ENCODE measurements at places on chromosomes 16 and 17. TPM values are rescaled to one million over a fixed set of nuclear protein-coding genes. Genes with fewer than 3 reads are reported as not detected.

DNA sequence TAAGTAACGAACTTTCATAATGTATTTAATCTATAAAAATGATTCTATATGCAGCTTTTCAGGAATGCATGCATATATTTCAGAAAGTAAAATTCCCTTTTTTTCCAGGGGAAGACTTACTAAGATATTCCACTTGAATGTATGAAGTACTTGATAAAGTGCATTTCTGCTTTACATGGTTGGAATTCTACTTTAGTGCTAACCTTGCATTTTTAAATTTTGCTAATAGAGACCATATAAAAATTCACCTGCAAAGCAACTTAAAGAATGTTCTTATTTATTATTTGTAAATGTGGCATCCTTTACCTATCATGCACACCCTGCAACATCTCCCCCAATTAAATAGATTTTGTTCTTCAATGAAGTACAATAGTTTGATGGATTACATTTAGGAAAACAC is 392.8 kb downstream of the KCNJ2 start:
- no peaks in the 10 kb centered on the region for H3K4me1 ChIP-seq
- H3K36me3 ChIP-seq = no peaks in the 10 kb centered on the region
- no peaks in the 10 kb centered on the region for H3K27me3 ChIP-seq
- DNase-seq = no peak
- H3K27ac ChIP-seq = no peak overlapping the region

KRT32 gene
- not detected for total RNA-seq

- peak overlapping the region; percentile 5 for H3K27ac ChIP-seq
- DNase-seq = no peak
- H3K4me3 ChIP-seq = no peak overlapping the region
- peaks cover 15% of the 10 kb centered on the region for H3K4me1 ChIP-seq
- H3K27me3 ChIP-seq = no peaks in the 10 kb centered on the region
Observed at GRCh38 chr17:1462164-1463112, 6.4 kb upstream of the CRK start.

- no peaks in the 10 kb centered on the region for H3K27me3 ChIP-seq
- H3K4me1 ChIP-seq = peaks cover 78% of the 10 kb centered on the region
- H3K36me3 ChIP-seq = no peaks in the 10 kb centered on the region
- peak overlapping the region; percentile 99 for H3K27ac ChIP-seq
- no peak overlapping the region for H3K4me3 ChIP-seq
Observed at GRCh38 chr16:27328937-27329336, 15.2 kb downstream of the IL4R start.

PNMT gene
- total RNA-seq = 5.4 TPM

MYH3 gene
- 3.0 TPM for total RNA-seq

DNA sequence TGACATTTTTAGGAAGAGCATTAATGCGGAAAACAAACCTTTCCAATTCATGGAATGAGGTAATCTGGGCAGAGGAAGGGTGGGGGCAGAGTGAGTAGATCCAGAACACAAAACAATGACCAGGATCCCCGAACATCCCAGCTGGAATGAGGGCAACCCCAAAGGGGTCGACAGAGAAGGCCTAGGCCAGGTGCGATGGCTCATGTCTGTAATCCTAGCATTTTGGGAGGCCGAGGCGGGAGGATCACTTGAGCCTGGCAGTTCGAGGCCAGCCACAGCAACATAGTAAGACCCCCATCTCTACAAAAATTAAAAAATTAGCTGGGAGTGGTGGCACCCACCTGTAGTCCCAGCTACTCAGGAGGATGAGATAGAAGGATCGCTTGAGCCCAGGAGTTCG is 64.7 kb downstream of the ZFHX3 start:
- no peak overlapping the region for H3K27ac ChIP-seq
- H3K36me3 ChIP-seq = no peaks in the 10 kb centered on the region
- peaks cover 42% of the 10 kb centered on the region for H3K4me1 ChIP-seq
- H3K4me3 ChIP-seq = no peak overlapping the region
- peak; percentile 60 for DNase-seq
- H3K27me3 ChIP-seq = no peaks in the 10 kb centered on the region

GRCh38 chr16:88070341-88070740 is 119.1 kb downstream of the BANP start:
- H3K4me1 ChIP-seq = no peaks in the 10 kb centered on the region
- no peaks in the 10 kb centered on the region for H3K27me3 ChIP-seq
- peak; percentile 41 for DNase-seq
- no peak overlapping the region for H3K27ac ChIP-seq

GRCh38 chr16:31421587-31421986 is 6.6 kb downstream of the COX6A2 start:
- DNase-seq = no peak
- H3K4me3 ChIP-seq = no peak overlapping the region
- no peaks in the 10 kb centered on the region for H3K36me3 ChIP-seq
- H3K27ac ChIP-seq = no peak overlapping the region
- peaks cover 14% of the 10 kb centered on the region for H3K27me3 ChIP-seq

DNA sequence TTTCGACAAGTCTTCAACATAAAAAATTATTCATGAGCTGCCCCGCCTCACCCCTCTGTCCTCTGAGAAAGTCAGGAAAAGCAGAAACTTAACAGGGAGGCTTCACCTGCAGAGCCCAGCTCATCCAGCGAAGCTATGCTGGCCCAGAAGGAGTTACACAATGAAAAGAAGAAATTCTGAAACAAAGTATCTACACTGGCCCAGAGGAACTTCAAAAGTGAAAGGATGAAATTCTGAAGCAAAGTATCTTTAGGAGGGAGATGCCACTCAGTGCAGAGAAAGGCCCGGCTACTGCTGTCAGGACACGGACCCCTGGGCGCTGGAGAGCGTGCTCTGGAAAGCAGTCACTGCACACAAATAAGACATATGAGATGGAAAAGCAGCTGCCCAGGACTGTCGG is 1.6 kb downstream of the GALNS start:
- peaks cover 8% of the 10 kb centered on the region for H3K36me3 ChIP-seq
- H3K4me1 ChIP-seq = peaks cover 23% of the 10 kb centered on the region
- H3K27ac ChIP-seq = peak overlapping the region; percentile 88
- no peak for DNase-seq
- no peaks in the 10 kb centered on the region for H3K27me3 ChIP-seq

DNA sequence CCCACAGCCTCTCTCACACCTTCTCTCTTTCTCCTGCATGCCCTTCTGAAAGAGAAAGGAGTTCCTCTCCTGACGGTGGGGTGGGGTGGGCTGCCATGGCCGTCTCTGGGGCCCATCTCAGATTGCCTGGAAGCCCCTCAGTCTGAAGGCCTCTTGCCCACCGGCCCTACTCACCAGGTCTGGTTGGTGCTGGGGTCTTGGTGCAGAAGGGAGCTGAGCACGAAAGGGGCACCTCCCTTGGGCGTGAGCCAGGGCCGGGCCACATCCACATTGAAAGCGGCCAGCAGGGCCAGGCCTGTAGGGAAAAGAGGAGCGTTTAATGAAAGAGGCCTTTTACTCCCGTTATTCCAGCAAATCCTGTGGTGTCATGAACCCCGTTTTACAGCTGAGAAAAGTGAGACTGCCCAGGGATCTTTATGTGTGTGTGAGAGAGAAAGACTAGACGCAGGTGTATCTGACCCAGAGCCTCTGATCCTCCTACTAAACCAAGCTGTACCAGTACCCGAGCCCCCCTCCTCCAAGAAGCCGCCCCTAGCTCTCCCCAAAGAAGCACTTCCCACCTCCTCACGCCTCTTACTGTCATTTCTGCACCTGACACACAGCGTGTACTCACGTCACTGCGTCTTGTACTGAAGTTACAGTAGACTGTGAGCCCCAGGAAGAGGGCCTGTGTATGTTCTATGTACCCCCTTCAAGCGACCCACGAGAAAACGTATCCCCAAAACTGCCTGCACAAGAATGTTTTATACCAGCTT is 23.4 kb downstream of the ITGAE start:
- no peak overlapping the region for H3K4me3 ChIP-seq
- no peak for DNase-seq
- no peaks in the 10 kb centered on the region for H3K27me3 ChIP-seq
- H3K36me3 ChIP-seq = no peaks in the 10 kb centered on the region
- H3K4me1 ChIP-seq = no peaks in the 10 kb centered on the region
- no peak overlapping the region for H3K27ac ChIP-seq

DNA sequence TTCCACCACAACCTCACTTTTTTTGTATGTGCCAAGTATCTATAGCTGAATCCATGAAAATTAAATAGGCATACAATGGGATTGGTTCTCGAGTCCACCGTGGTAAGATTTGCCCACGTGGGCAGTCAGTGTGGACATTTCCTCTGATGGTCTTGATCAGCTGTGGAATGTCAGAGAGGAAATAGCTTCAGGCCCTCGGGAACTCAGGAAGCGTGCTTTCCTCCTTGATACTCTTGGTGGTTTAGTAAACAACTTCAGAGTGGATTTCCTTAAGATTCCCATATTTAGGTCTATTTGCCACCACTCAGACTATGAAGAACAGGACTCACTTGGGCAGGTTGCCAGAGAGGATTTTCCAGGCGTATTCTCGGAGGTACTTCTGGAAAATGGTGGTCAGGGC is 152.5 kb downstream of the VPS53 start:
- no peak overlapping the region for H3K4me3 ChIP-seq
- H3K4me1 ChIP-seq = peaks cover 16% of the 10 kb centered on the region
- DNase-seq = no peak
- no peak overlapping the region for H3K27ac ChIP-seq
- no peaks in the 10 kb centered on the region for H3K36me3 ChIP-seq

- no peaks in the 10 kb centered on the region for H3K27me3 ChIP-seq
- no peaks in the 10 kb centered on the region for H3K36me3 ChIP-seq
- no peaks in the 10 kb centered on the region for H3K4me1 ChIP-seq
- H3K4me3 ChIP-seq = no peak overlapping the region
Observed at GRCh38 chr17:30332057-30332542, 1.8 kb downstream of the TMIGD1 start.

- no peak overlapping the region for H3K4me3 ChIP-seq
- H3K4me1 ChIP-seq = peaks cover 7% of the 10 kb centered on the region
- peaks cover 99% of the 10 kb centered on the region for H3K36me3 ChIP-seq
- peak overlapping the region; percentile 77 for H3K27ac ChIP-seq
- no peaks in the 10 kb centered on the region for H3K27me3 ChIP-seq
Observed at GRCh38 chr16:88719267-88719932, 13.1 kb downstream of the CTU2 start.

TMEM114 gene
- total RNA-seq = not detected

- H3K36me3 ChIP-seq = no peaks in the 10 kb centered on the region
- H3K27ac ChIP-seq = no peak overlapping the region
- H3K27me3 ChIP-seq = no peaks in the 10 kb centered on the region
- no peaks in the 10 kb centered on the region for H3K4me1 ChIP-seq
- H3K4me3 ChIP-seq = peak overlapping the region; percentile 9
Observed at GRCh38 chr16:87956365-87957231, 5.4 kb downstream of the BANP start.

DNA sequence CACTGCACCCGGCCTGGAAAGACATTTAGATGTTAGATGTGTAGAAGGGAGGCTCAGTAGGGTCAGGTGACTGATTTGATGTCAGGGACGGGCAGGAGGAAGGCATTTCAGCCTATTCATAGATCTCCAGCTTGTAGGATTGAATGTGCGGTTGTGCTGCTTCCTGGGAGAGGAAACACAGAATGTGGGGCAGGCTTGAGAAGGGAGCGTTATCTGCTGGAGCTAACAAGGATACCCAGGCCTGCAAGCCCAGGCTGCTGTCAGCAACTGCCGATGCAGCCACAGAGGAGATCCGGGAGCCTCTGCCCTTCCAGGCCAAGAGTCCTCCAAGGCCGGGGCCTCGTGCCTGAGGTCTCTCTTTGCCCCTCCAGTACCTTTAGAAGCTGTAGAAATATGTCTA is 205.6 kb downstream of the SPECC1 start:
- no peak overlapping the region for H3K27ac ChIP-seq
- no peak for DNase-seq
- H3K27me3 ChIP-seq = no peaks in the 10 kb centered on the region
- no peaks in the 10 kb centered on the region for H3K36me3 ChIP-seq

- no peaks in the 10 kb centered on the region for H3K27me3 ChIP-seq
- no peaks in the 10 kb centered on the region for H3K4me1 ChIP-seq
- no peaks in the 10 kb centered on the region for H3K36me3 ChIP-seq
- H3K4me3 ChIP-seq = no peak overlapping the region
- no peak for DNase-seq
Observed at GRCh38 chr17:69246726-69247375, 18.2 kb upstream of the ABCA10 start.

MYO15B gene
- total RNA-seq = 33.9 TPM

RRAD gene
- total RNA-seq = 18.0 TPM

DNA sequence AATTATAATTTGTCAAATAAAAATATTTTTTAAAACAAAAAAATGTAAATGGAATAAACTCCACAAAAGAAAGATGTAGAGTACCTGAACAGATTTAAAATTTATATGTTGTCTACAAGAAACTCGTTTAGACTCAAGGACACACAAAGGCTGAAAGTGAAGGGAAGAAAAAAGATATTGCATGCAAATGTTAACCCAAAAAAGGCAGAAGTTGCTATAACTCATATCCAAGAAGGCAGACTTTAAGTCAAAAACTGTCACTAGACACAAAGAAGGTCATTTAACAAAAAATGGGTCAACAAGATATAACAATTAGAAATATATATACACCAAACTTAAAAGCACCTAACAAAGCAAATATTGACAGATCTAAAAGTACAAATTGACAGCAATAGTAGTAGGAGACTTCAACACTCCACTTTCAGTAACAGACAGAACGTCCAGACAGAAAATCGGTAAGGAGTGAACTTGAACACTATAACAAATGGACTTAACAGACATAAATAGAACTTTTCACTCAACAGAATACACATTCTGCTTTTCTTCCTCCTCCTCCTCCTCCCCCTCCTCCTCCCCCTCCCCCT is 40.8 kb upstream of the MYLK3 start:
- no peak for DNase-seq
- H3K27me3 ChIP-seq = no peaks in the 10 kb centered on the region
- H3K27ac ChIP-seq = no peak overlapping the region
- no peak overlapping the region for H3K4me3 ChIP-seq

GRCh38 chr17:31490019-31490650 is 98.7 kb downstream of the RAB11FIP4 start:
- H3K4me3 ChIP-seq = no peak overlapping the region
- H3K36me3 ChIP-seq = no peaks in the 10 kb centered on the region
- DNase-seq = no peak

GRCh38 chr17:44522883-44523671 is 19.9 kb upstream of the GPATCH8 start:
- no peak overlapping the region for H3K27ac ChIP-seq
- no peak overlapping the region for H3K4me3 ChIP-seq
- DNase-seq = peak; percentile 65
- no peaks in the 10 kb centered on the region for H3K27me3 ChIP-seq
- no peaks in the 10 kb centered on the region for H3K4me1 ChIP-seq

C17orf113 gene
- 0.28 TPM for total RNA-seq

C16orf54 gene
- 2.5 TPM for total RNA-seq

FSCN2 gene
- total RNA-seq = 0.33 TPM

HOXB5 gene
- total RNA-seq = 2.5 TPM

Measured in sigmoid colon (tissue), 7 donors.